ENCODE measurements at places on chromosomes 5 and 9.

- DNase-seq = no peak
These were observed 37.8 kb downstream of the CDH6 start for GRCh38 chr5:31231177-31231838.

GRCh38 chr9:128404560-128404959 is 16.1 kb upstream of the CERCAM start:
- no peak for DNase-seq

DNA sequence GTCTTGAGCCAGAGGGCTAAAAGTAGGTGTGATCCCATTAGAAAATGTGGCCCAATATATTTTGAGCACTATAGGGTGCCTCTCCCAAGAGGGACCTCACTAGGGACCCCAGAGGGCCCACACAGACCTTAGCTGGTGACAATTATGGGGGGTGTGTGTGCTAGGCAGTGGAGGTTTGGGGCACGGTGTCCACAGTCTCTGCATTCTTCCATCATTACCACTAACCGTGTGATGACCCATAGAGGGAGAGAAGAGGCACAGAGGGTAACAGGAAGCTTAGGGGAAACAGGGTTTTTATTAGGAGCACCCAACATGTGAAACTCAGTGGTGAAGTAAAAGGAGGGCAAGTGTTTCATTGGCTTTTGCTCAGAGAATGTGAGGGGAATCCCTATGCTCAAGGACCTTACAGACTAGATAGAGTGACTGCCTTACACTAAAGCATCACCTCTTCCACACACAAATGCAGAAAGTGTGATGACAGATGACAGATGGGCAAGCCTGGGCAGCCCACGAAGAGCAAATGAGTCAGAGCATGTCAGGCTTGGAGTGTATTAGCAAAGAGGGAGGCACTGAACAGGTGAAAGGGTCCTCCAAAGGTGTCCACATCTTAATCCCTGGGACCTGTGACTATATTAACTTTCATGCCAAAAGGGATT is 2.5 kb upstream of the ACTL7A start:
- DNase-seq = no peak

- DNase-seq = no peak
These were observed 262.7 kb downstream of the SAXO1 start for GRCh38 chr9:18770131-18770908.

GRCh38 chr9:86948074-86948929 is 996 bp upstream of the GAS1 start:
- DNase-seq = peak; percentile 80

DNA sequence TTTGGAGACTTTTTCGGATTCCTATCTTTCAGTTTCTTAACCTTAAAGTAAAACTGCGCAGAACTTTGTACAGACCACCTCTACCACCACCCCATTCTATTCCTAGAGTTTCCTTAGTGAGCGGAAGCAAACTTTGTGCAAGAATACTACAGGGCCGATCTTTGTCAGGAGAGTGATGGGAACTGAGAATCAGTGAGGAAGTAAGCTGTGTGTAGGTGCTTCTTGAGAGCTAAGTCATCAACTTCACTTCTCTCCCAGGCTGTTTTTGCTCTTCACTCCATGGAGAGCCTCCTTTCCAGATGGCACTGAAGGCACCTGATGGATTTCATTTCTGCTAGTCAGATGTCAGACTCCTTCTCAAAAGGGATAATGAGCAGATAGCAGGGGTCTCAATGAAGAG is 127.3 kb downstream of the SPATA31D1 start:
- no peak for DNase-seq

- DNase-seq = no peak
These were observed 94.4 kb upstream of the SLC27A6 start for GRCh38 chr5:128870923-128871322.

- no peak for DNase-seq
These were observed 511.6 kb downstream of the DMAC1 start for GRCh38 chr9:7287986-7288385.

DNA sequence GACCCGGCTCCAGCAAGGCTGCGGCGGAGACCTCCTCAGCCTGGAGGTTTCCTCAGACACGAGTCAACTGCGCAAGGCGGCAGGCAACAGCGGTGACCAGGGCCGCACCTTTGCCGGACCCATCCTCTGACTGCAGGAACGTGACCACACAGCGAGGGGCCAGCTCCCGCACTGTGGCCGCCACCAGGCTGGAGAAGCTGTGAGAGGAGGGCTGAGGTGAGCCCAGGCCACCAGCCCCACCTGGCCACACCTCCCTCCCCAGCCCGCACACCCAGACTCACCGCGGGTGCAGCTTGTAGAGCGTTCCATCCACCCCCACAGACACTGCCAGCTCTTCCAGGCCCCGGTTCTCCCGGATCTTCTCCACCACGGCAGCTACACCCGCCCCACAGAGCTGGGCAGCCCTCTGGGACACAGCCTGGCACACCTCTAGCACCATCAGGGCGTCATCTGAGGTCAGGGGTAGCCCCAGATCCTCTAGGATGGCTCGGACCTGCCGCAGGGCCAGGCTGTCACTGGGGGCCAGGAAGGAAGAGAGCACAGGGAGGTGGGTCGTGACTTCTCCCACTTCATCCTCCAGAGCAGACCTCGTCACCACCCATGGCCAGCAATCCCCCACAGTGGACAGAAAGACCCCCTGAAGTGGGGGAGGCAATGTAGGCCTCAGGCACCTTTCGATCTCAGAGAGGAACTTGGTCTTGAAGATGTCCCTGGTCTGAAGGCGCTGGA is 18.0 kb downstream of the HK3 start:
- peak; percentile 12 for DNase-seq

- no peak for DNase-seq
These were observed 18.8 kb downstream of the MAP1B start for GRCh38 chr5:72125941-72126620.

GRCh38 chr5:13783726-13784125 is 160.8 kb downstream of the DNAH5 start:
- no peak for DNase-seq

- no peak for DNase-seq
These were observed 262.1 kb downstream of the ENC1 start for GRCh38 chr5:74378464-74378863.

- DNase-seq = peak; percentile 41
These were observed 70.5 kb downstream of the PIK3R1 start for GRCh38 chr5:68285851-68286611.

GRCh38 chr9:10265153-10265631 is 347.6 kb downstream of the PTPRD start:
- no peak for DNase-seq

GRCh38 chr9:19465586-19466279 is 56.9 kb downstream of the ACER2 start:
- DNase-seq = no peak

DNA sequence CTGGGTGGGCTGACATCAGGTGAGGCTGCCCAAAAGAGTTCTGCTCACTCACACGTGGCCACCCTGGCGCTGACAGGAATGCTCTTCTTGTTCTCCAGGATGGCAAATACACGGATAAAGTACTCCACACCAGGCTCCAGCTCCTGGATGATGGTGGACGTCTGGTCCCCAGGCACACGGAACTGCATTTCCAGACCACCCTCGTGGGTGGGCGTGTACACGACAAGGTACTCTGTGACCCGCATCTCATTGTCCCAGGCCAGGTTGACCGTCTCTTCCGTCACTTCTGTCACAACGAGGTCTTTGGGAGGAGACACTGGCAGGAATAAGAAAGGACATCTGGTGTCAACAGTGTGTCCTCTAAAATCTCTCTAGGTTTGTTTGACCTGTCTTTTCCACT is 33.8 kb downstream of the TNC start:
- DNase-seq = no peak

DNA sequence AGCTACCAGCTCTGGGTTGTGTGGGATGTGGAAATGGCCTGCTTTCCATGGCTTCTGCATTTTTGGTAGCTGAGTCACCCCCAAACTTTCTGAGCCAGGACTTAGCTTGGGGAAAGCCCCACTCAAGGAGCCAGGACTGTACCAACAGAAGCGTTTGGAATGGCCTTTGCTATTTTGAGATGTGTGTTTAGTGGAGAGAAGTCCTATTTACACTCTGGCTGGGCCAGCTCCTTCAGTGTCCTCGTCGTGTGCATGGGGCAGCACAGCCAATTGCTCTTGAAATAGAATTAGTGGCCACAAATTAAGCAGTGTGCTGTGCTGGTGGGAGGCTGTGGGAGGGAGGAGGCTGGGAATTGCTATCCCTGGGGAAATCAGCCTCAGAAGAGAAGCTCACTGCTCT is 51.6 kb downstream of the ENTREP1 start:
- peak; percentile 75 for DNase-seq

DNA sequence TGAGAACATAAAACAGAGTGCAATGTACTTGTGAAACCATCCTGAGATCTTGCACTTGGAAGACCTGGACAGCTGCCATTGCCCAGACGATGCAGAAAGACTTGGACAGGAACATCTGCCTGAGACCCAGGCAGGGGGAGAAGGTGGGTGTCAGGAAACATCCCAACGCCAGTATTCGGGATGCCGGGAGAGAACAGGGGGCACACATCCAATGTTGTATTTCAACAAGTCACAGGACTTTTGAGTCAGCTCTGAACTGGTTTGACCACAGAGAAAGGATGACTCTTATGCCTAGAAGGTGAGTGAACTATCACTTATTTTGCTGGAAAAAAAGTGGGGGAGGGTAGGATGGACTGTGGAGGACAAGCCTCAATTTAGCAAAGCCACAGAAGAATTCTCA is 124.6 kb downstream of the ROR2 start:
- no peak for DNase-seq

DNA sequence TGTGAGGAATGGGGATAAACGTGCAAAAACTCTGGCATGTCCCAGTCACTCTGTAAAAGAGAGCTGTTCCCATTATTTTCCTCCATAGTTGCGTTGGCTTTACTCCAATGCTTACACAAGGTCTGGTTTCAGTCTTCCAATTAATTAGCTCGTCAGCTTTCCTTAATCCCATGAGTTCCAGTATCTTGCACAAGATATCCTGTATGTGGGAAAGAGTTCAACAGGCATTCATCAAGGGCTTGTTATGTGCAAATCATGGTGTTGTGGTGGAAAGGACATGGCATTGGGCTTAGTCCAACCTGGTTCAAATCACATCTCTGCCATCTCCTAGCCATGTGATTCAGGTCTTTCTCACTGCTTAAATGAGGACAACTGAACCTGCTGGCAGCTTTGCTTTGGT is 77.5 kb upstream of the PANK3 start:
- no peak for DNase-seq

- DNase-seq = no peak
These were observed 591.7 kb downstream of the CSNK1G3 start for GRCh38 chr5:124103671-124104070.

- DNase-seq = no peak
These were observed 50.9 kb downstream of the GOLPH3 start for GRCh38 chr5:32123058-32123805.

GRCh38 chr9:78857373-78858225 is 560.7 kb downstream of the PSAT1 start:
- no peak for DNase-seq

- DNase-seq = no peak
These were observed 152.9 kb downstream of the C9orf50 start for GRCh38 chr9:129467739-129468666.

- no peak for DNase-seq
These were observed 180.2 kb downstream of the HSPA4 start for GRCh38 chr5:133232011-133232410.

DNA sequence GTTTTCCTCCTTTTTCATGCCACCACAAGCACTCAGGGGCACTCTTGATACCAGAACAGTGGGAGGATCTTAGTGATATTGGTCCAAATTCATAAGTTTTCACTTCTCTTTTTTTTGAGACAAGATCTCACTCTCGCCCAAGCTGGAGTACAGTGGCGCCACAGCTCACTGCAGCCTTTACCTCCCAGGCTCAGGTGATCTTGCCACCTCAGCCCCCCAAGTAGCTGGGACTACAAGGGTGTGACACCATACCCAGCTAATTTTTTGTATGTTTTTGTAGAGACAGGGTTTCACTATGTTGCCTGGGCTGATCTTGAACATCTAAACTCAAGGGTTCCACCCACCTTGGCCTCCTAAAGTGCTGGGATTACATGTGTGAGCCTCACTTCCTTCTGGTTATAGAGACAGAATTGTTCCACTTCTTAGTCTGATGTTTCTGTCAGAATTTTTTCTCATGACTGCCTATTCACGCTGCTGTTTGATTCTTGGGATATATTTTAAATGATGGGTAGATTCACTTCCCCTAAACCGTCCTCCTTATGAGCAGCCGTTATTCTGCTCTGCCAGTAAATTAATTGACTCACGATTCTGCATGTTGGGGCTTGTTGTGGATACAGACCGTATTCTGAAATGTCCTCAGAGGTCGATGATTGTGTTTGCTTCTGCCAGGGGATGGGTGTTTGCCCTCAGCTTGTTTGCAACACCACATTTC is 30.8 kb downstream of the MTAP start:
- no peak for DNase-seq

DNA sequence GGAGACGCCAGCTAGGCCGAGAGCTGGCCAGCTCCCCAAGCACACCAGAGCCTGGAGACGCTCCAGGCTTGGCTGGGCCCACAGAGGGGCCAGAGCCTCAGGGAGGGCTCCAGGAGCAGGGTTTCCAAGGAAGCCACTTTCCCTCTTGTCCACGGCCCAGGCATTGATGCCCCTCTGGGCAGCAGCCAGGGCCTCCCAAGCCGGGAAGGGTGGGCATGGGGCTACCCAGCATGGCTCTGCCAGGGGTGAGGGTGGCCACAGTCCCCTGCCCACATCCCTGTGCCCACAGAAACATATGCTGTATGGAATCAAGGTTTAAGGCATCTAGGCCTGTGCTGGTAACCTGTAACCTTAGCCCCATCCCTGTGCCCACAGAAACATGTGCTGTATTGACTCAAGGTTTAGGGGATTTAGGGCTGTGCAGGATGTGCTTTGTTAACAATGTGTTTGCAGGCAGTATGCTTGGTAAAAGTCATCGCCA is 1.5 kb upstream of the DPP7 start:
- DNase-seq = no peak

GRCh38 chr5:159478950-159479349 is 148.7 kb upstream of the IL12B start:
- no peak for DNase-seq

- DNase-seq = peak; percentile 73
These were observed 176.4 kb upstream of the ANKRD55 start for GRCh38 chr5:56409331-56410190.

- DNase-seq = peak; percentile 61
These were observed 106.4 kb downstream of the AUH start for GRCh38 chr9:91255327-91255726.

DNA sequence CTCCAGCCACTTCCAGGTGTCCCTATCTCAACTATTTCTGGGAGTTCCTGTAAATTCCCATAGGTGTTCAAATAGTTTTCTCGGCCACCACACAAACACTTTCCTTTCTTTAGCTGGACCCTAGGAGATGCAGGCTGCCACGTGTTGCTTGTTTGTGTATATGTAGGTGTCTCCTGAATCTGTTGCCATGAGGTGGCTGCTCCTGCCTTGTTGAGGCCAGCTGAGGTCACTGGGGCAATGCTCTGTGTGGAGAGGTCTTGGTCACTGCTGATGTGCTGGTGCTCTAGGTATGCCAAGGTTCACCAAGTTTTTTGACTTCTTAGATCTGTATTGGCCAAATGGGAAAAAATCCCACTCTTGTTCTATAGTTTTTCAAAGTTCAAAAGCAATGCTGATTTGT is 132.5 kb upstream of the CHD1 start:
- peak; percentile 12 for DNase-seq

DNA sequence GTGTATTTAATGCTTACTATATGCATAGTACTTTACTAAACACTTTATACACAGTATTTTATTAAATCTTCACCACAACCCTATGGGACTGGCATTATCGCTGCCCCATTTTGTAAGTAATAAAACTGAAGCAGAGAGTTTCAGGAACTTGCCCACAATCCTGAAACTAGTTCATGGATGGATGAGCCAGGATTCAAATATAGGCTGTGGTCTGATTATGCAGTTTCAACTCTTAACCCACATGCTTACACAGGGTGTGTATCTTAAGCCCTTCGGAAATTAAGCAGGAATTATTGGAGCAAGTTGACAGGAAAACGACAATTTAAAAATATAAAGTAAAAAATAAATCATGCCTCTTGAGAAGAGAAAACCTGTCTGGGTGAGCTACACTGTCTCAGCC is 109.0 kb downstream of the ATP10B start:
- no peak for DNase-seq
